ENCODE measurements at places on chromosomes 3 and 15.

- no peak for DNase-seq
These were observed 283.9 kb downstream of the RORA start for GRCh38 chr15:60945196-60945595.

GRCh38 chr3:25441234-25441856 lies 13.3 kb downstream of the RARB start:
- DNase-seq = no peak

- no peak for DNase-seq
These were observed 109.5 kb downstream of the PGPEP1L start for GRCh38 chr15:98898122-98898521.

- DNase-seq = no peak
These were observed 352.1 kb upstream of the CFAP20DC start for GRCh38 chr3:59401924-59402323.

DNA sequence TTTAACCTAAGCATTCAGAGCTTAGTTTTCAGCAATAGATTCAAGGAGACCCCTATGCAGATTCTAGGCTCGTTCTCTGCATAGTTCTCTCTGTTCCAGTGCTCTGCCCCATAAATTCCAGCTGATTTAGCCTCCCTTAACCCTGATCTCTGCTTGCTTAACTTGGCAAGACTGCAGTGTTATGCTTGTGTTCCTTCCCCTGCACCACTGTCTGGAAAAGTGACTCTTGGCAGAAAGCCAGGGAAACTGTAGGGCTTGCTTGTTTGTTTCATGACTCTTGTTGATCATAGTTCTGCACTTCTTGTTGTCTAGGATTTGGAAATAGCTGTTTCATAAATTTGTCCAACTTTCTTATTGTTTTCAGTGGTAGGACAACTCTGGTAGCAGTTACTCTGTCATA lies 40.1 kb downstream of the ANAPC13 start:
- no peak for DNase-seq

DNA sequence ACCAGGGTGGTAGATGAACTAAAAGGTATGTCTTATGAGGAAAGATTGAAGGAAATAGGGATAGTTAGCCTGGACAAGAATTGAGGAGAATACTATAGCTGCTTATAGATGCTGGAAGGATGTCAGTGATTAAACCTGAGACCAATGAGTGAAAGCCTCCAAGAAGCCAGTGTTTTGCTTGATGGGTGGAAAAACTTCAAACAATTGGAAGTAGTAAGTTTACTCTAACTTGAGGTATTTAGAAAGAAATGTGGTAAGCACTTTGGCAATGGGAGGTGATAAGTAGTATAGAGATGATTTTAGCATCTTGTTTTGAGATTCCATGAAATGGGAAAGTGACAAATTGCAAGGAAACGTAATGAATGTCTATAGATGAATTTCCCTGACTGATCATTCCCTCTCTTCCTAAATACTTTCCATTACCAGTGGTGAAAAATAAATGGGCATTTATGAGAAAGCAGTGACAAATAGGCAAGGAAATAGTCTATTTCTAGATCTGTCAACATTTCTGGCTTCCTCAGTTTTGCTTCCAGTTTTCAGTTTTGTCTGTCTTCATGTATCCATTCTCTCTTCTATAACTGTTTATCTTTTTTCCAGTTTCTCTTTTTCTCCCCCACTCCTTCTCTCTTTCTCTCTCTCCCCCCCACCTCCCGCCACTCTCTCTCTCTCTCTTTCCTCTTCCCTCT lies 19.2 kb downstream of the SLC15A2 start:
- DNase-seq = no peak

- no peak for DNase-seq
These were observed 263.5 kb upstream of the RASGRP1 start for GRCh38 chr15:38828031-38828532.

DNA sequence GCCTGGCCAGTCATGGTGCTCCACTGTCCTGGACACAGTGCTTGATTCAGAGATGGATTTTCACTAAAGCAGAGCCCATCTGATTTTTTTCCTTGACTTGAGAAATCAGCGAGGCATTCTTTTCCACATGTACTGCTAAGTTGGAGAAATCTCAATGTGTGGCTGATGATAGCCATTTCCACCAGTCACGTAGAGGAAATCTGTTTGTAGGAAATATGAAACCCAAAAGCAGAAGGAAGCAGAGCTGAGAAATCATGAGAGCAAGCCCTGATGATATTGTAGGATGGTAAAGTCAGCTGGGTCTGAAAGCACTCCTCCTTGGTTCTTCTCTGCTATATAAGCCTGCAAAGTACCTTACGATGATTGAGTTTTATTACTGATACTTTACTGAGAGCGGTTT lies 1233.4 kb downstream of the ROBO2 start:
- no peak for DNase-seq

GRCh38 chr3:72169561-72170472 lies 384.9 kb upstream of the PROK2 start:
- no peak for DNase-seq

GRCh38 chr3:30302027-30302426 lies 304.4 kb upstream of the TGFBR2 start:
- no peak for DNase-seq

DNA sequence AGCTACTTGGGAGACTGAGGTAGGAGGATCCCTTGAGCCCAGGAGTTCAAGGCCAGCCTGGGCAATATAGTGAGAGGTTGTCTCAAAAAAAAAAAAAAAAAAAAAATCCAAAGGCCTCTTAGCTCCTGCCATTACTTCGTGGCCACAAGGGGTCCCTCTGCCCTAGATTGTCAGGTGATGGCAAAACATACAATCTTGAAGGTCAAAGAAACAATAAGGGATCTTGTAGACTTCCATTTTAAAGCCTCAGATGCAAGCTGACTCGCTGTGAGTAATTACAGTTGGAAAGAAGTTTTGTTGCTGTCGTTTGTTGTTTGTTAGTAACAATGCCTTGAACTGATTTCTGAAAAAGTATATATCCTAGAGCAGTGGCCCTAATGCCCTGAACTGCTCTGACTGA lies 55.9 kb upstream of the PLCL2 start:
- DNase-seq = no peak

Data from NCI-H146 (cell line).